ENCODE measurements at places on chromosomes 2 and 18. TPM values are rescaled to one million over a fixed set of nuclear protein-coding genes. Genes with fewer than 3 reads are reported as not detected.

The ADNP2 gene
- total RNA-seq, result 49.0 TPM

The DUSP2 gene
- 5.8 TPM for total RNA-seq

The GKN2 gene
- not detected for total RNA-seq

The C2orf69 gene
- 25.8 TPM for total RNA-seq

The TMEM247 gene
- total RNA-seq, result not detected

The CABYR gene
- 19.3 TPM for total RNA-seq

The CHRNG gene
- not detected for total RNA-seq

The RAB17 gene
- total RNA-seq, result 140 TPM

The KCNIP3 gene
- total RNA-seq, result 2.1 TPM
